ENCODE measurements at places on chromosomes 6 and 20.

GRCh38 chr20:41392295-41392694 is 25.7 kb upstream of the EMILIN3 start:
- no peak for DNase-seq

DNA sequence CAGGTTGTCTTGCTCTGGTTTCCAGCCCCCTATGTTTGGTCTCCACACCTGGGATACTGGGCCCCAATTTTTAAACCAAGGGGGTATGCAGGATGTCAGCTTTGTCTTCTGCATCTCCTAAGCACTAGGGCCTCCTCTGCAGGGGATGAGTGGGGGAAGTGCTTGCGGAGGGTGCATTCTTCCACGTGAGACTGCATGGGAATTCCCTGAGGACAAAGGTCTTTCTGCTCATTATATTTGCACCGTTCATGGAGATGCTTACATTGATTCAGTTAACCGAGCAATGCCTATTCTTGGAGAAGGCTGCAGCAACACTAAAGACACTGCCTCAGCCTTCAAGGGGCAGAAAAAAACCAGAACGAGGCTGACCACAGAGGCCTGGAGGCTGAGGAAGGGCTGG is 45.4 kb downstream of the RAB44 start:
- no peak for DNase-seq

- no peak for DNase-seq
These were observed 984 bp downstream of the VARS2 start for GRCh38 chr6:30914854-30915590.

DNA sequence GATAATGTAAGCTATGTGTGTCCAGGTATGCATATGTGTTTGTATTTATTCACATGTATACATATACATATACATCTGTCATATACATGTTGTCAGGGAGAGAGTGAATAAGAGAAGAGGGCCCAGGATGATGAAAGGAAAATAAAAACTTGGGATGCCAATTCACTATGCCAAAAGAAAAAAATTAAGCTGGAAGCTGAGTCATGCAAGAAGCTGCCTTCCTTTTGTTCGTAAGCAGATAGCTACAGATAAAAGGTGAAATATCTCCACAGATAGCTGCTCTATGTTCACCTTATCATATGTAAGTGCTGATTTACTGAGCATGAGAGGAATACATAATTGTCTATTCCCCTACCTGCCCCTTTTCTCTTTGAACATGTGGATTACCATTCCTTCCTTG is 579.9 kb downstream of the EPM2A start:
- no peak for DNase-seq

GRCh38 chr6:169985121-169986015 is 233.9 kb downstream of the ERMARD start:
- DNase-seq = no peak

DNA sequence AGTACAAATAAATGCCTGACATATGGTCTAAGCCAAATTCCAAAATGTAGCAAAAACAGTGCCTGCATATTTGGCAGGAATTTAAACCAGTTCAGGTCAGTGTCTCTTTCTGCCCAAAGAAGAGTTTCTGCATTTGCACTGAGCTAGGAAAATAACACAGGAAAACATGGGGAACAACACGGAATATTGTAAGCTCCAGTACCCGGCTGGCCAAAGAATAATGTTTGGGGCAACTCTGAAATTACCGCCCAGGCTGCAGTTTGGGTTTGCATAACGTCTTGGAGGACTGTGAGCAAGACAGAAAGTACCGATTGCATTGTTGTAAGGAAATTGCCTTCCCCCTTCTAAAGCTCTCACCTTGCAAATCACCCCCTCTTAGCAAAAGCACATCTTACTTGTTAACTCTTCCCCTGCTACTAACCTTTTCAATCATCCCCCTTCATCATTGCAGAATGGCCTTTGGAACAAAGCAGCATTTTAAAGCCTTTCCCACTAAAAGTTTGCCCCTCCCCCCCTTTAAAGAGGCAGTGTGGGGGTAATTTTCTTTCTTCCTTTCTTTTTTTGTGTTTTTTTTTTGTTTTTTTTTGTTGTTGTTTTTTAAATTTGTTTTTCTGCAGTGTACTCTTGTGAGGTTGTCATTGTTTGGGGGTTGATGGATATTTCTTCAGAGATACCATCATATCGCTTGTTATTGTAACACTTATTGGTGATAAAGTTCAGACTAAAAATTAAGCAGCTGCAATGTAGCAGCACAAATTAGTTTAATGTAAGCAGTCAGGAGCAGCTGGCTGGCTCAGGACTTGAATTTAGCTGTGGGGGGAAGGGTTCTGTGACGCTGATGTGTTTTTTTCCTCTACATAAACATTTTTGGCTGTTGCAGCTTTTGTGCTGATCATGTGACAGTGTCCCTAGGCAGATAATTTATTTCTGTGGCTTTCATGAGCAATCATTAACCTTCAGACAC is 100.0 kb upstream of the CITED2 start:
- no peak for DNase-seq

DNA sequence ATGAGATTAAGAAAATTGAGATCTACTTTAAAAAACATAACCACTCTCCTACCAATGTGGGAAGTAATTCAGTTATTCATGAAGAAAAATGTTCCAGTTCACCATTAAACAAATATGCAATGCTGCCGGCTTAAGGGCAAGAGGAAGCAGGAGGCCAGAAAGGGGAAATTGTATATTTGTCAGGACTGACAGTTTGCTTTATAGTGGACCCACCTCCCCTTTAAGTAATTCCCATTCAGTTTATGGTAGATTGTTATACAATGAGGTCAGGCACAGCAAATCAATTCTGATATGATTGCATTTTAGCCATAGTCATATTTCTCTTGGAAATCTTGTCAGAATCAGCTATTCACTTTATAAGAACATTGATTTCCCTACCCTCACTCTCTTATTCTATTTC is 547.8 kb downstream of the FRK start:
- DNase-seq = no peak
